GM12865 (cell line): ENCODE measurements at places on chromosomes 16 and 17.

- no peak for DNase-seq
Measured at GRCh38 chr17:75995385-75995925, 5.2 kb upstream of the CDK3 start.

GRCh38 chr16:4909825-4910224, 27.1 kb downstream of the PPL start:
- DNase-seq: no peak

GRCh38 chr16:89122322-89122851, 28.7 kb downstream of the ACSF3 start:
- peak; percentile 68 for DNase-seq

GRCh38 chr16:75821117-75821516, 94.8 kb upstream of the CPHXL start:
- DNase-seq: no peak

GRCh38 chr16:23690771-23691482, 12.2 kb downstream of the PLK1 start:
- DNase-seq: no peak

DNA sequence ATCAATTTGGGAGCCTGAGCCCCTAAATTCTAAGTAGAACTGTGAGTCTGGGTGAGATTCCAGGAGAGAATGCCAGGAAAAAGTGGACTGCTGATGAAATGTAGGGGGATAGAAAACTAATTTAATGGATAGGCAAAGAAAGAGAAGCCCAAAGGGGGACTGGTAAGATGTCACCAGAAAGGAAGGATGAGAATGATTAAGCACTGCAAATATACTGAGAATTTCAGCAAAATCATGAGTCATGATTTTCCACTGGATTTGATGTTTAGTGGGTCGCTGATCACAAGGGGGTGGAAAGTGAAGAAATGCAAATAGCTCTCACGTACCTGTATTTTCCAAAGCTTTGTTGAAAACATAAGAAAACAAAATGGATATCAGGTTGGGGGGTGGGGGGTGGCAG, 201.8 kb downstream of the SLC39A11 start:
- DNase-seq: no peak

DNA sequence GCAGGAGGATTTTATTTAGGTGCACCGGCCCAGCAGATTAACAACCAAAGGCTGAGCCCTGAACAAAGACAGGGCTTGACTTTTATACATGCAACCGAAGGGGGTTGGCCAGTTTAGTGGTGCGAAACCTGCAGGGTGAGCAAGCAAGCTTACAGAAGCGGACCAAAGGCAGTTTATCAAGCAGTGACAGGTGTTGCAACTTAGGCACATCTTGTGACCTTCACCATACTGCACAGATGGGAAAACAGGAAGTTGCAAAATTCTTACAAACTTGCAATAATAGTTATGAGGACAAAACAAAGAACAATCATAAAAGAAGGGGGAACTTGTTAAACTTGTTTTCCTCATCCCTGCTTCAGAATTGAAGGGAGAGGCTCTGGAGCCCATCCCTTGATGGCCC, 1265.1 kb downstream of the CDH8 start:
- DNase-seq: no peak

GRCh38 chr17:63558441-63558840, 8.2 kb downstream of the DCAF7 start:
- DNase-seq: no peak

DNA sequence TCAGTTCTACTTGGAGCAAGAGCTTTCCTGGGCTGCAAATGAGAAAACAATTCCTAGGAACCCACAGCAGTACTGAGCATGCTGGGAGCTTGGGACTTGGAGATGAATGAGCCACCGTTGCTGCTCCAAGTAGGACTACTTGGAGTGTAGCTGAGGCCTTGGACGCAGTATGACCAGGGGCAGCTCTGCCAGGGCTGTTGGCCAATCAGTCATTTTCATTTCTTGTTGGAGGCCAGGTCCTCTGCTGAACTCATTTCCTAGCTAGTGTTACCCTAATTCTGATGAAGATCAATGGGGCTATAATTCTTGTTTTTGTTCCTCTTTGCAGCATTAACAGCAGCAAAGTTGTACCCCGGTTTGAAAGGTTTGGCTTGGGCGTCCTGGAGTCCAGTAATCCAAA, 8.0 kb upstream of the LGALS9 start:
- DNase-seq: no peak

- DNase-seq: no peak
Measured at GRCh38 chr16:4263504-4264436, 9.1 kb downstream of the TFAP4 start.

GRCh38 chr16:13665876-13666275, 254.1 kb upstream of the ERCC4 start:
- DNase-seq: no peak

DNA sequence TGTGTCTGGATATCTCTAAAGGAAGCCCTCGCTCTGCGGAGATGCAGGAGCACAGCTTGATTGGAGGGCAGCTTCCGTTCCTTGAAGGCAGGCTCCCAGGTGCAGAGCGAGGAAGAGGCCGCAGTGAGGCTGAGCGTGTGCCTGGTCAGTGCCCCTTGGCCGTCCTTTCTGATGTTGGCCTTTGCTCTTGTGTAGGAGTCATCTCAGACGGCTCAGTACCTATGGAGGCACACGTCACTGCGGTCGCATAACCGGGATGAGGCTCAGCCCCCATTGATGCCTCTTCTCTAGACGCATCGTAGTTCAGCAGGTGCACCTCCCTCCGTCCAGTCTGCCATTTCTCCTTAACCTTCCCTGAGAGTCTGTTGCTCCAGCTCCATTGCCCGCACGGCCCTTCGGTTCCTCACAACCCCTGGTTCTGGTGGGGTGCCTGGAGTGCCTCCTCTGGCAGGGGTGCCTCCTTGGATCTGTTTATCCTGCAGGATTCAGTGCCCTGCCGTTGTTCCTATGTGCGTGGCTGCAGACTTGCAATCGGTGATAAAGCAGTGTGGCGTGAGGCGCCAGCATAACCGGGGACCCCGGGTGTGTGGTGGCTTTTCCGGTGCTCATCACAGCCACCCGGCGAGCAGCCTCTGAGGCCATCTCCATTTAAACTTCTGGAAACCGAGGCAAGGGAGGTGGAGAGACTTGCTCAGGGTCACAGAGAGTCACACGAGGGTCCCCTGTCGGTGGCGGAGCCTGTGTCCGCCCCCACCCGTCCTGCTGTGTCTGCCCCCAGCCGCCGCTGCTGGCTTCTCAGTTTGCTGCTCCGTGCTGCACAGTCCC, 188.8 kb upstream of the CHMP6 start:
- DNase-seq: no peak

GRCh38 chr16:86914876-86915717, 336.7 kb downstream of the FOXL1 start:
- DNase-seq: no peak

GRCh38 chr17:15238057-15238456, 27.1 kb downstream of the PMP22 start:
- no peak for DNase-seq

- DNase-seq: no peak
Measured at GRCh38 chr17:19388791-19389785, 2.1 kb upstream of the MFAP4 start.

- no peak for DNase-seq
Measured at GRCh38 chr16:86477642-86478041, 32.7 kb upstream of the FOXF1 start.

DNA sequence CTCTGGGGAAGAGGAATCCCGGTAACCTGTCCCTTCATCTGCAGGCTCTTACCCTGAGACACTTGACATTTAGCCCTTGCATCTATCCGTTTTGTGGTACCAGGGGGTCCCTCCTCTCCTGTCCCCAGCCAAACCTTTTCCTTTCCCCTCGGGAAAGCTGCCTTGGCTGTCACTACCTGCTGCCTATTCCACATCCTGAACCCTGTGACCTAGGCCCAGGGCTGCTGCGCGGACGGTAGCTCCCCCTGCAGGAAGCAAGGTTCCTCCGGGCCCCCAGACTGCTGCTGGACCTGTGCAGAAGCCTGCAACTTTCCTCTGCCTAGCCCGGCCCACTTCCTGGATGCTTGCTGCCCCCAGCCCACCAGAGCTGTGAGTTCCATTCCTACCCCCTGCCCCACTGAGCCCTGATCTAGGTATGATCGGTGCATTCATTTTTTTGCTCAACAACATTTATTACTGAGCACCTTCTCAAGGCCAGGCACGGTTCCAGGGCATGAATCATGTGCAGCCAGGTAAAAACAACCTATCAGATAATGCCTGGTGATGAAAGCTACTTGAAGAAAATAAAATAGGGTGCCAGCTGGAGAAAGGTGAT, 10.5 kb upstream of the ALDOA start:
- peak; percentile 65 for DNase-seq

- DNase-seq: no peak
Measured at GRCh38 chr16:75252946-75253911, 1.8 kb upstream of the BCAR1 start.

- no peak for DNase-seq
Measured at GRCh38 chr16:24206926-24207325, 49.2 kb upstream of the CACNG3 start.

GRCh38 chr16:23408823-23409298, 44.1 kb downstream of the COG7 start:
- no peak for DNase-seq

DNA sequence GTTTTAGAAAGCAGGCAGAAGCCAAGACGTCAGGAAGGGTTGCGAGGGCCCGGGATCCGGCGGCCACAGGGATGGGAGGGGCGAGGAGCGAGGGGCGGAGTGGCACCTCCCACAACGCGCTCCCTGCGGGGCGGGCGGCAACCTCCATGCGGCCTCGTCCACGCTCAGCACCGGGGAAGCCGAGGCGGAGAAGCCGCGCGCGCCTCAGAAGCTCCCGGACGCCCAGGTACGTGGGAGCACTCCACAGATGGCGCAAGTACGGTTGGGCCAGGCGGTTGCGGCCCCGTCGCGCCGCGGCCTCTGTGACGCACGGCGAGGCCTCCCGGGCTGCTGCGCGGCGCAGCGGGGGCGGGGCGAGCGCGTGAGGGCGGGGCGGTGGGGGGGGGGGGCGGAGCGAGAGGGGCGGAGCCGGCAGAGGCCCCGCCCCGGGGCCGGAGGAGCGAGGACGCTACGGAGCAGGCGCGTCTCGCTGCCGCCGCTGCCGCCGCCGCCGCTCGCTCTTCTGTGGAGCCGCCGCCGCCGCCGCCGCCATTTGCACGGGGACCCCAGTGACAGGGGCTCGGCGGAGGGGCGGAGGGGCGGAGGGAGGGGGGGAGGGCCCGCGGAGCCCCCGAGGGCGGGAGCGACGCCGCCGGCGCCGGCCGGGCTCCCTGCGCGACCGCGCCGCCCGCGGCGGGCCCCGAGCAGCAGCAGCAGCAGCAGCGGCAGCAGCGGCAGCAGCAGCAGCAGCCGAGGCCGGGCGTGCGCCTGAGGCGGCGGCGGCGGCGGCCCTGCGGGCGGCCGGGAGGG, at the start of gene TENT4B:
Gene TENT4B, plus strand, starts transcription at position 500 of the 789 bp plus-strand sequence. CDS start 316 bp downstream, outside the sequence.
- DNase-seq: peak; percentile 95

- peak; percentile 9 for DNase-seq
Measured at GRCh38 chr17:82823004-82823403, 16.8 kb downstream of the ZNF750 start.

GRCh38 chr17:32915245-32915644, 12.7 kb upstream of the TMEM98 start:
- no peak for DNase-seq

DNA sequence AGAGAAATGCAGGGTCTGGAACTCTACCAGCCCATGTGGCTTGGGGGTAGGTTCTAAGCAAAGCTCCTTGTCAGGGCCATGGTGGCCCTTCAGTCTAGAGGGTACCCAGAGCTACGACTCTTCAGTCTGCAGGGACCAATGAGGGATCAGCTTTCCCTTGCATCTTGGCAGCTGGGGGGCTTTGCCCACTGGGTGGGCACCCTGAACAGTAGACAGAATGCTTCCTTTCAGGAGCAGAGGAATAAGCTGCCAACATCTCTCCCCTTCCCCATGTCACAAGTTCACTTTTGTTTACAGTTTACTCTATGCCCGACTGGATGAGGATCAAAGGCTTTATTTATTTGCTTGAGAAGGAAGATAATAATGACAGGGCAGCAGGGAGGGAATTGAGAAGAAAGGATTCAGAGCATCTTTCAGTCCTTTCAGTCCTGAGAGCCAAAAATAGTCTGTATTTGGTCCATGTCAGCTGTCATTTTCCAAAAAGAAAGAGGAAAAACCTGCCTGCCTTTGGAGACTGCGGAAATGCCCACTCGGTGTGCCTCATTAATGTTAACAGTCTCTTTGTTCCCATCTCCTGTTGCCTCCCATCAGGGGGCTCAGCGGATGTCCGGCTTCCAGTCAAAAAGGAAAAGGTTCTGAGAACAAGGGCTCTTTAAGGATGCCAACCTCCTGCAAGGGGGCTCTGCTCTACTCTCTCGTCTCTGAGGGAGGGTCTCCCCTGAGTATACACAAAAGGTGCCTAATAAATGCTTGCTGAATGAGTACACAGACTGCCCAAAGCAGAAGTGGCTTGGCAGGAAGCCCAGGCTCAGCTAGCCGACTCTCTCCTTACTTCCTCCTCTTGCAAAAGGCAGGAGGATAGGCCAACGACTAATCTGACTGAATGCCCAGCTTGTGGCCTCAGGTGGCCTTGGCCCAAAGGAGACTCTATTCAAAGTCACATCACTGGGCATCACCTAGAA, 17.1 kb downstream of the TRAF4 start:
- peak; percentile 25 for DNase-seq

DNA sequence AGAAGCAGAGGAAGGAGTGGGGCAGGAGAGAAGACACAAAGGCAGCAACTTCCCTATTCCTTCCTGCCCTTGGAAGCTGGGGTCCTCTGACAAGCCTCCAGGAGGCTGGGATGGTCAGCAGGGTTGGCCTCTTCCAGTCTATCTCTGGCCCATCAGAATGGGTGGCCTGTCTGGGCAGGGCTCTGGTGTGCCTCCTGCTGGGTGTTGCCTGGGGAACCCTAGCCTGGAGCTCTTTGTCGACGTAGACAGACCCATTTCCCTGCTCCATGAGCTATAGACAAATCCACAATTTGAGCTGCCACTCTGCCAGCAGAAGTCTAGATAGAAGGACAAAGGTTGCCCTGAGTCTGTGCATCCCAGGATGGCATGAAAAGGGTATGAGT, 11.4 kb downstream of the IGFBP4 start:
- no peak for DNase-seq

- DNase-seq: peak; percentile 14
Measured at GRCh38 chr17:44581868-44582267, 24.6 kb downstream of the FZD2 start.

GRCh38 chr16:77591347-77591746, 131.0 kb upstream of the NUDT7 start:
- no peak for DNase-seq

- DNase-seq: peak; percentile 76
Measured at GRCh38 chr17:76681222-76682137, 29.3 kb downstream of the MXRA7 start.

DNA sequence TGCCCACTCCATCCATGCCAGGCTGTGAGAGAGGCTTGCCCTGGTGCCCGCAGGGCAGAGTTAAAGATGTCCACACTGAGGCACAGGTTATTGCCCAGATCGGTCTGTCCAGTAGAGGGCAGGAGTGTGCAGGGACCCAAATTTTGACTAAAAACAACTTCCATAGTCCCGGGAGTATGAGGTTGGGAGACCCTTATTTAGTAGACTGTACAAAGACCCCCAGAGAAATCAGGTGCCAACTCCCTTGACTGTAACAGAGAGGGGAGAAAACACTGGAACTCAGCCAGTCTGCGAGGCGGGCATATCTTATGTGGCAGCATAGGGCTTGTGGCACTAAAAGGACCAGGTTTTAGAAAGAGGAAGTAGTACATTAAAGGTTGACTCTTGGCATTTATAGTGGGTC, 43.4 kb downstream of the HNF1B start:
- peak; percentile 46 for DNase-seq

- peak; percentile 80 for DNase-seq
Measured at GRCh38 chr17:3964203-3965117, at the start of gene ATP2A3. Gene ATP2A3, minus strand, starts transcription at chr17:3964437. Its CDS starts 146 bp downstream, at chr17:3964291.

- DNase-seq: no peak
Measured at GRCh38 chr17:41844971-41845370, 7.3 kb downstream of the KLHL10 start.
